Activated CD4-positive, alpha-beta T cell treated with anti-CD3 and anti-CD28 coated beads for 36 hours (primary cell): ENCODE measurements at places on chromosomes 4 and X.
A peak's percentile ranks its signal among the peaks of the same experiment; 100 is the strongest.

GRCh38 chr4:67714248-67714583 lies 13.3 kb upstream of the UBA6 start:
- no peaks in the 10 kb centered on the region for H3K27me3 ChIP-seq
- H3K36me3 ChIP-seq = peaks cover 19% of the 10 kb centered on the region
- H3K27ac ChIP-seq = peak overlapping the region; percentile 72
- peak; percentile 69 for DNase-seq
- peak overlapping the region; percentile 27 for H3K4me3 ChIP-seq
- H3K4me1 ChIP-seq = peaks cover 30% of the 10 kb centered on the region

- no peak overlapping the region for H3K27ac ChIP-seq
- H3K4me1 ChIP-seq = no peaks in the 10 kb centered on the region
- no peaks in the 10 kb centered on the region for H3K36me3 ChIP-seq
- no peaks in the 10 kb centered on the region for H3K27me3 ChIP-seq
- DNase-seq = no peak
- H3K4me3 ChIP-seq = no peak overlapping the region
Observed at GRCh38 chr4:32025851-32026459, 1305.8 kb downstream of the PCDH7 start.

DNA sequence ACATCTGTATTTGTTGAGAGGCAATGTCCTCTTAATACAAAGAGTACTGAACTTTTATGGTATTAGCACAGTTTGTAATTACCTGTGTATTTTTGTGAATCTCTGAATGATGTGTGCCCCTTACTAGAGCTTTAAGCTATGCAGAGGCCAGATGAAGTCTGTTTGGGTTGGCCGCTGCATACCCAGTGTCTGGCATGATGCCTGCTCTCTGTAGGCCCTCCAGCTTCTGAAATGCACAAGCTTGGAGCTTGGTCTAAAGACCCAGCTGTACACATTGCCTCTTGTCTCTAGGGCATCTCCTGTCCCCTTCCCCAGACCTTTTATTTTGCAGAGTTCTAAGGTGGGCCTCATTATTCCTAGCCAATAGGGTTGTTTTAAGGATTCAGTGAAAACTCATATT lies 68.6 kb downstream of the CDS1 start:
- H3K4me3 ChIP-seq = no peak overlapping the region
- no peaks in the 10 kb centered on the region for H3K4me1 ChIP-seq
- no peak for DNase-seq
- no peak overlapping the region for H3K27ac ChIP-seq
- no peaks in the 10 kb centered on the region for H3K36me3 ChIP-seq
- H3K27me3 ChIP-seq = no peaks in the 10 kb centered on the region

GRCh38 chr4:94208266-94208665 lies 601 bp downstream of the SMARCAD1 start:
- H3K27me3 ChIP-seq = peaks cover 3% of the 10 kb centered on the region
- peaks cover 38% of the 10 kb centered on the region for H3K36me3 ChIP-seq
- H3K4me3 ChIP-seq = peak overlapping the region; percentile 92

DNA sequence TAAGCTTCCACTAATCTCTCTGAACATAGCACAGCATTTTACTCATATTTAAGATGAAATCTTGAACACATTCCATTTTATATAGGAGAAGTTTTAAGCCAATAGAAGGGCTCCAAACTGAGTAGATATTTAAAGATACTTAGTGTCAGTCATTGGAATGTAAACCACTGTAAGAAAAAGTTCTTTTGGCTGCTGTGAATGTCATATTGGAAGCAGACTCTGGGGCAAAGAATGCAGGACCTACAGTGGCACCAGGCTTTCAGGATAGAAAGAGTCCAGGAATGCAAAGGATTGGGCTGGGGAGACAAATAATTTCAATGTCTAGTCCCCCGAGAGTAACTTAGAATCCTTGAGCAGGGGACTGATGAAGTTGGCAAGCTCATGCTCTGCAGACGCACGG lies 1047.7 kb downstream of the STIM2 start:
- H3K27ac ChIP-seq = no peak overlapping the region
- no peak overlapping the region for H3K4me3 ChIP-seq
- no peaks in the 10 kb centered on the region for H3K36me3 ChIP-seq
- no peak for DNase-seq
- no peaks in the 10 kb centered on the region for H3K4me1 ChIP-seq
- no peaks in the 10 kb centered on the region for H3K27me3 ChIP-seq

DNA sequence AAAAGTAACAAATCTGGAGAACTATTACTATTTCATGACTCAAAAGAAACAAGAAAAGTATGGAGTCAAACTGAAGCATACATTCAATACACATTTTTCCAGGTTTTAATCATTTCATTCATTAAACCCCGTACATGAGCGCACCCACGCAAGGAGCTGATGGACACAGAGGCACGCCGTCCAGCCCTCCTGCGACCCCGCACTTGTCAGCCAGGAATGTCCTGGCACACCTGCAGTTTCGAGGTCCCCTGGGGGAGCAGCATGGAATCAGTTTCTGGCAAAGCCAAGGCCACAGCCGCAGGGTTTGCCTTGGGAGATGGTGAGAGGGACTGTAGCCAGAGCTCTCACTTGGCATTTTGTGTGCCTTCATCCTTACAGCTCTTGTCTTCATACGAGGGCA lies 12.8 kb upstream of the SLC2A9 start:
- H3K4me3 ChIP-seq = no peak overlapping the region
- peaks cover 2% of the 10 kb centered on the region for H3K4me1 ChIP-seq
- no peaks in the 10 kb centered on the region for H3K27me3 ChIP-seq
- no peak for DNase-seq

- H3K27me3 ChIP-seq = no peaks in the 10 kb centered on the region
- no peaks in the 10 kb centered on the region for H3K36me3 ChIP-seq
- DNase-seq = no peak
- H3K27ac ChIP-seq = no peak overlapping the region
Observed at GRCh38 chrX:46204721-46205422, 340.3 kb downstream of the ZNF674 start.

GRCh38 chr4:4521136-4521535 lies 20.7 kb downstream of the STX18 start:
- no peak overlapping the region for H3K4me3 ChIP-seq
- no peak overlapping the region for H3K27ac ChIP-seq
- no peak for DNase-seq
- H3K27me3 ChIP-seq = no peaks in the 10 kb centered on the region
- H3K4me1 ChIP-seq = peaks cover 32% of the 10 kb centered on the region

DNA sequence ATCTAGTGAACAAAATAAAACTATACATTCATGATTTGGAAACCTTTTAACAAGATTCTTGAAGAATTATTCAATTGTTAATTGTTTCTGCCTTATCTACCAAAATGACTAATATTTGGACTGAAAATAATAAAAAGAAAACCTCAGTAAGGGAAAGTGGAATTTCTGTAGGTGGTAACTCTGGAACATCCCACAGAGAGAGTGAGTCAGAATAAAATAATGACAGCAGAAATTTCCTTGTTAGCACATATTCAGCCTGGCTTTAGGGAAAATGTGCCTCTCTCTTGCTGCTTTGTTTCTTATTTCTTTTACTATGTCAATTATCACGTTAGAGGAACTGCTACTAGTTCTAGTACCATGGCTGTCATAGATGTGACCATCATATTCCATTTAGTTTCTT lies 421.5 kb upstream of the GNPDA2 start:
- H3K27ac ChIP-seq = no peak overlapping the region
- no peak for DNase-seq
- H3K4me1 ChIP-seq = no peaks in the 10 kb centered on the region
- H3K27me3 ChIP-seq = no peaks in the 10 kb centered on the region
- H3K4me3 ChIP-seq = no peak overlapping the region
- no peaks in the 10 kb centered on the region for H3K36me3 ChIP-seq

GRCh38 chr4:56303921-56304320 lies 83.4 kb downstream of the AASDH start:
- H3K36me3 ChIP-seq = no peaks in the 10 kb centered on the region
- no peak overlapping the region for H3K27ac ChIP-seq
- H3K4me1 ChIP-seq = peaks cover 9% of the 10 kb centered on the region
- no peaks in the 10 kb centered on the region for H3K27me3 ChIP-seq
